Hematopoietic multipotent progenitor cell treated with erythropoietin and hydrocortisone succinate and interleukin-3 and kit ligand, for 8 days (in vitro differentiated cells): ENCODE measurements at places on chromosomes 3 and 15.

- no peak for DNase-seq
Observed at GRCh38 chr3:184022323-184022722, 4.6 kb upstream of the ABCC5 start.

DNA sequence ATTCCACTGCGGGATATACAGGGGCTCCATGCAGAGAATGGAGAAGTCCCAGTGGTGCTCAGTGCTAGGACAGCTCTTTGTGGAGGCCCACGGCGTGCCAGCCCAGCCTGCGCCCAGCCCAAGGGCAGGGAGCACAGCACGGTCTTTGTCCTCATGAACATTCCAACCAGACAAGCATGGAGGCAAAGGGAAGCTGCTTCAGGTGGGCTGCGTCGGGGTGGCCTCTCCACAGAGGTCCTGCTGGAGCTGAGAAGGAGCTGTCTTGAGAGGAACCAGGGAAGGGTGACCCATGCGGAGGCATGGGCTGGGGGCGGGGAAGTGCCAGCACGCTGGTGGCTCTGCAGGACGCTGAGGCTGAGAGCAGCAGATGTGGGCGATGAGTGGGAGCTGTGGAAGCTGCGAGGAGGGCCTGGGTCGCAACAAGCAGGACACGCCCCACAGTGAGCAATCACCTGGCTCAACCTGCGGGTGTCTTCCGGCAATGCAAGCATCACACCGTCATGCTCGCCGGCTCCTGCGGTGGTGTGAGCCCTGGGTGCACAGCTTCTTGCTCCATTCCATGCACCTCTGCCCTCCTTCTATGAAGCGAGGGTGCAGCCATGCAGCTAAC is 14.0 kb upstream of the KLF15 start:
- no peak for DNase-seq

DNA sequence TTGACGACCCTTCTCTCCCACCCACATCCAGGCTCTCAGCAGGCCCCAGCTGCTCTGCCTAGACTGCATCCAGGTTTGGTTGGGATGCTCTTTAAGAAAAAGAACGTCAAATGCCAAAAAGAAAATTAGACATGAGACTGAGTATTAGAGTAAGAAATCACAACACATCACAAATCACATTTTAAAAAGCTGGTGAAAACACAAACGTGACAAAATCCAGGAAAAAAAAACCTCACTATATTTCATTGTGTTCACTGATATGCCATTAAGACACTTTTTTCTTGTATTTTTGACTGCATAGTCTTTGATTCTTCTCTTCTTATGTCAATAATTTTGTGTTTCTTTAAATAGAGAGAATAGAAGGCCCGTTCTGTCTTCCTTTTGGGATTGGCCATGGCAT is 243.7 kb downstream of the TLE3 start:
- no peak for DNase-seq

- DNase-seq = no peak
Observed at GRCh38 chr3:14433106-14433505, 30.7 kb downstream of the SLC6A6 start.

DNA sequence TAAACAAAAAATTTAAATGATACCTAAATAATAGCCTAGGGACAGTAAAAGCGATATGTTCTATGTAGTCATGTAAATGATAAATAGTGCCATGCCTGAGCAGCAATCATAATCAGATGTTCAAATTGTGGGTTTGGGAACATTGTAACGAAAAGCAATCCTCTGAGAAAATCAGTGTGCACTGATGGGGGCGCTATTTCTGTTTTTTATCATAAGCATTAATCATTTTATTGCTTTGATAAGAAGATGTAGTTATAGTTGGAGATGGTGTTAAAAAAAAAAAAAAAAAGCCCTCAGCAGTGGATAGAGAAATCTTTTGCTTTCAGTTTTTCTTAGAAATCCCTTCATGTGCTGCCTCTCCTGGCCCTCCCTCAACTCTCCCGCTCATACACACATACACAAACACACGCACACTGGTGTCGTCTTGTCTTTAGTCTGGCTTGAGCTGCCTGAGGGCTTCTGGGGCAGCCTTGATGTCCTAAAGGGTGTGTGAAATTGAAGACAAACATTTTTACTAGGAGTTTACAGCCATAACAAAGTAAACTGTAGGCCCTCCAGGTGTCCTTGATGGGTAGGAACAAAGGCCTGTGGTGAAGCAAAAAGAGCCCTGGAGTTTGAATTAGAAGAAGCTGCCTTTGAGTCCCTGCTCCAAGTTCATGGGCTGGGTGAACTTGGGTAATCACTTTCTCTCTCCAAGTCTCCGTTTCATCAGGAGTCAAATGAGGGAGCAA is 428.1 kb downstream of the SOX2 start:
- no peak for DNase-seq

DNA sequence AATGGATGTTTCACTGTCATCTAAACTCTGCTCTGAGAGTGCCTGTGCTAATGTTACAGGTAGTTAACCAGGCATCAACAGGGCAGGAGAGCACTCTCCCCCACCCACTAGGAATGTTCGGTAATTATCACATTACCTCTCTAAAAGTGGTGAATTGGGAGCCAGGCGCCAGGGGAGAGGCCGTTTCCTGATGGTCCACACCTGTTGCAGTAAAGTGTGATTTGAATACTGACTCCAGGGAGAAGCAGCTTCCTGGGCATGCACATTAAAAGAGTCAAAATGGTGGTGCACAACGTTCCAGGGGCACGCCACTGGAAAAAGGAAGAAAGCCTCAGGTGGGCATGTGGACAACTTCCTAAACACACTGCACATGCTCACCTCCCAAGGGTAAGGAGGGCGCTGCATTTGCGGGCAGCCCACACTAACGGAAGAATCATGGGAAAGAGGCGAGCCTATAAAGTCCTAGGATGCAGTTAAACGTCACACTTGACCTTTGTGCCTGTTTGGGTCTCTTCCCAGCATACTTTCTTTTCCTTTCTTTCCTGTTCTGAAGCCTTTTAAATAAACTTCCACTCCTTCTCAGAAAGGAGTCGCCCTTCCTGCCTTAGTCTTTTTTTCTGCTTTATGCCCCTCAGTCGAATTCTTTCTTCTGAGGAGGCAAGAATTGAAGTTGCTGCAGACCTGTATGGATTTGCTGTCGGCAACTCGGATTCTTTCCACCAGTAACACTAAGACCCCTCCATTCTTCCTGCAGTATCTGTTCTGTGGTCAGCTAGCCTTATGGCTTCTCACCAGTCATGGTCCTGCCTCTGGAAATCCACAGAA is 28.9 kb upstream of the GPD1L start:
- no peak for DNase-seq

GRCh38 chr3:170352936-170353335 is 4.6 kb upstream of the SKIL start:
- no peak for DNase-seq

GRCh38 chr3:41267975-41268640 is 68.8 kb downstream of the CTNNB1 start:
- no peak for DNase-seq

DNA sequence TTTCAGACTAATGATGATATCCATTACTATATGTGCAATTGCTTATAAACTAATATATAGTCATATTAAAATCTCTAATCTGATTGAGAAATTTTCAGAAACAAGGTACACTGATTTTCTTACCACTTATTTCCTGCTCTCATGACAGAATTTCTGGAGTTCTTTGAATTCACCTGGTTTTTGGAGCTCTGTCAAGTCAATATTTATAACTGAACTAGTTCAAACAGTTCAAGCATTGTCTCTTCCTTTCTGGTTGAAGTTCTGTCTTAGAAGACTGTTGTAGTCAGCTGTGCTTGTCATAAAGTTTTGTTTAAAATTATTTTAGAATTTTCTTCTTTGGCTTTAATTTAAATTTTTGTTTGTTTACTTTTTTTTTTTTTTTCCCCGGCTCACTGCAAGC is 239.9 kb upstream of the CTDSPL start:
- DNase-seq = no peak

DNA sequence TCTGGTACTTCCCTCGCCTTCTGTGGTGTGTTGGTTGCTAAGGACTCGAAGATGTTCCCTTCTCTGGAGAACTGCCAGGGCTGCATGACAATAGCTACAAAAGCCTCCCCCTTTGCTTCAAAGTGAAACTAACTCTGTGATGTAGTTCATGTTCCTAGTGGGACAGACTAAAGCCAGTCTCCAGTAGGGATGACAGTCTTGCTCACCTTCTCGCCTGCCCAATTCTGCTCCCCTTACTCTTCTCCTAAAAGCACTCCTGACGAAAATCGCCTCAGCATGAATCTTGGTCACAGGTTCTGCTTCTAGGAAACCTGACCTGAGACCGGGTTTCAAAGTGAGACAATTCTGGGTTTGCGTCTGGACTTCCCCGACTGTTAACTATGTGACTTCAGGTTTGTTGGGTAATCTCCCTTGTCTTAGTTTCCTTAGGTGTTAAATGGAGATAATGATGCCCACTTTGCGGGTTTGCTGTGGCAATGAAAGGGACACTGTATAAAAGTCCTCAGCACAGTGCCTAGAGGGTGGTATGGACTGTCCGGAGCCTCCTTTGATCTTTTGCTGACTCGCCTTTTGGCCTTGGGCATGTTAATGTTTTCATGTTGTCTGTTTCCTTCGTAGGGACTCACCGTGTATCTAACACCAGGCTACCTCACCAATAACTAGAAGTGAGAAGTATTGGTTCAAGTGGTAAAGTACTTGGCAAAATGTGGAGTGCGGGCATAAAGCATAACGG is 24.9 kb upstream of the THRB start:
- peak; percentile 73 for DNase-seq

- no peak for DNase-seq
Observed at GRCh38 chr15:91099995-91100813, at the start of gene SV2B. Gene SV2B, plus strand, starts transcription at chr15:91100257. Its CDS starts 126,007 bp downstream, at chr15:91226264.

- DNase-seq = no peak
Observed at GRCh38 chr3:29887451-29887850, 606.6 kb downstream of the RBMS3 start.

GRCh38 chr3:165852191-165852590 is 15.0 kb upstream of the BCHE start:
- DNase-seq = no peak

- no peak for DNase-seq
Observed at GRCh38 chr15:38193496-38193895, 59.1 kb upstream of the SPRED1 start.

DNA sequence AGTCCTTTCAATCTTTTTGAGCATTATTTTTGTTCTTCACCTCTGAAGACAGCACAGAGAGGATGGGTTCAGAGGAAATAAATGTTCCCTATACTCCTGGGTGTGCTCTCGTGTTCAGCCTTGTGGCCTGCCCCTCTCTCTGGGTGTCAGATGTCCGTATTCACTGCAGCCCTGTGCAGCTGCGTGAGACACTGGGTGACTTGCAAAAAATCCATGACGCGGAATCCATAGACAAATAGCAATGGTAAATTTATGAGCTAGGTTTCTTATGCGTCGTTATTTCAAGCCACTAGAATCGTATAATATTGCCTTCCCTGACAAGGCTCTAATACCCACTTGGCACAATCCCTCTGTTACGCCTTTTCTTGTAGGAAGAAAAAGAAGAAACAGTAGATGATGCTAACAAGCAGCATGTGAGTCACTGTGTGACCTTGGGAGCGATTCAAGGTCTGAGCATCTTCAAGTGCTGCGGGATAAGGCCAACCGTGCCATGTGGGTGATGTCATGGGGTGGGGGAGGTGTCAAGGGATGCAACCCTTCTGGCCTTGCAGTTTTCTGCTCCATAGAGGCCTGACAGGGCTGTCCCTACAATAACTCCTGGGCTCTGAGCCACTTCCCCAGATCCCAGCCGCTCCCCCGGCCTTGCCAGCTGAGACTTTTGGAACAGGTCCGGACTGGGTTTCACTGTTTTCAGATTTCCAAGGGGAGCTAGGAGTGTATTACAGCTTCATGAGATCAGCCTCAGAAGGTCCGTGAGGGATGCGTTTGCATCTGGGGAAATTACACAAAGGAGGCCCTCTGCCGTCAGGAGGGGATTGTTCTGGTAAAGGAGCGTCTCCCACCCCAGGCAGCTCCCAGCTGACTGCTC is 47.6 kb upstream of the POMGNT2 start:
- DNase-seq = no peak

DNA sequence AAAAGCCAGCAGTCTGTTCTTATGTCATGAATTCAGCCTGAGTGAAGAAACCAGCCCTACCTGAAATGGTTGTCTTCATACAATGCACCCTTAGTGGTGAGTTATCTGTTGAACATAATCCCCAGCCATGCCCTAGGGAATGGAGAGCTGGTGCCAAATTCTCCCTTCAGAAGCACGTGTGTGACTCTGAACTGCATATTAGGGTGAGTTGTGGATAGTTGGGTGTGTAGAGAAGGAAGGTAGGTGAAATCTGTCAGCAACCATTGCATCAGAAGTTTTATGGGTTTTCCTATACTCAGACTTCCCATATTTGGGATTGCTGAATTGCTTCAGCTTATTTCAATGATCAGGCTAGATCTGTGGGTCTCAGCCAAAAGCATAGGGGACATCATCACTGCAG is 46.5 kb upstream of the TP63 start:
- no peak for DNase-seq

GRCh38 chr3:84547207-84547606 is 411.6 kb upstream of the CADM2 start:
- no peak for DNase-seq

- no peak for DNase-seq
Observed at GRCh38 chr15:26295336-26296085, 432.4 kb upstream of the ATP10A start.

- no peak for DNase-seq
Observed at GRCh38 chr15:68536331-68537095, 42.3 kb upstream of the CORO2B start.

DNA sequence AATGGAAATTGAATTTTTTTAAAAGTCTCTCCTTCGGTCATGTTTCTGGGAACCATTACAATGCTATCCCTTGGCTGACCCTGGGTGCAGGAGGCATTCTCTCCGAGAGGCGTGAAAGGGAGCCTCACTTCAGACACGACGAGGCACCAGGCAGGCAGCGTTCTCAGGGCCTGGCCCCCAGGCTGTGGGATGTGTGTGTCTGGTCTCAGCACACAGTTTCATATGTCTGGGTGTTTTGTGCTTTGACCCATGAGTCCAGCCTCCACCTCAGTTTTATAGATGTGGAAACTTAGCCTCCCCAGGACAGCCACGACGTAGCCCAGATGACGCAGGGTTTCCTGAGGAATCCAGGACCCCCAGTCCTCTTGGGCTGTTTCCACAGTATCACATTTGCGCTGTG is 34.0 kb downstream of the FGD5 start:
- no peak for DNase-seq

DNA sequence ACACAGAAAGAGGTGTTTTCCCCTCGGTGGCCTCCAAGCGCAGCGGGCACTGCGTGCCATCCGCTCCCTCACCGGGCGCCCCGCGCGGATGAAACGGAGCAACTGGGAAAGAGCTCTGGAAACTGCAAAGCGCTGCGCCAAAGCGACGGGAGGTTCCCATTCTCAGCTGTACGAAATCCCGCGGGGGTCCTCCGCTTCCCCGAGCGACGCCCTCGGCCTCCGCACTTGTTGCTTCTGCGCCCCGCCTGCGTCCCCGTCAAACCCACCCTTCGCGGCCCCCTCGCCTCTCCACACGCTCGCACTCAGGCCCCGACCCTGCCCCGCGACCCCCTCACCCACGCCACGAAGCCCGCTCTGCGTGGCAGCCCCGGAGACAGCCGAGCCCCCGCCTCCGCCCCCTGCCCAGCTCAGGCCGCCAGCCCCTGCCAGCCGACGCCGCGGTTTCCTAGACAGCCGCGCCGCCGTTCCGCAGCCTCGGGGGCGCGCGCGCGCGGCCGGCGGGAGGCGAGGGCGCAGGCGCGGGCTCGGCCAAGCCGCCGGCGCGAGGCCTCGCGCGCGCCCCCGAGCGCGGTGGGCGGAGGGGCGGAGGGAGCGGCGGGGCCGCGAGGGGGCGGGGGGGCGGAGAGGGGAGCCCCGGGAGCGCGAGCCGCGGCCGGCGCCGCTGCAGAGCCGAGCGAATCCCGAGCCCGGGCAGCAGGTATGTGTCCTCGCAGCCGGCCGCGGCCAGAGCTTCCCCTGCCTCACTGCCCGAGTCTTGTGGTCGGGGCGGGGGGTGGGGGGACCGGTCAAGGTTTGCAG is at the start of gene TMEM266:
TMEM266 (plus strand) TSS at position 666 of the 798 bp plus-strand sequence. CDS start 74,279 bp downstream, outside the sequence.
- peak; percentile 14 for DNase-seq

- no peak for DNase-seq
Observed at GRCh38 chr15:38461066-38461833, 7.3 kb downstream of the FAM98B start.
